ENCODE measurements at places on chromosomes 3 and 15.
A peak's percentile ranks its signal among the peaks of the same experiment; 100 is the strongest.

- no peak for DNase-seq
Measured at GRCh38 chr15:60091157-60091556, 87.0 kb downstream of the FOXB1 start.

DNA sequence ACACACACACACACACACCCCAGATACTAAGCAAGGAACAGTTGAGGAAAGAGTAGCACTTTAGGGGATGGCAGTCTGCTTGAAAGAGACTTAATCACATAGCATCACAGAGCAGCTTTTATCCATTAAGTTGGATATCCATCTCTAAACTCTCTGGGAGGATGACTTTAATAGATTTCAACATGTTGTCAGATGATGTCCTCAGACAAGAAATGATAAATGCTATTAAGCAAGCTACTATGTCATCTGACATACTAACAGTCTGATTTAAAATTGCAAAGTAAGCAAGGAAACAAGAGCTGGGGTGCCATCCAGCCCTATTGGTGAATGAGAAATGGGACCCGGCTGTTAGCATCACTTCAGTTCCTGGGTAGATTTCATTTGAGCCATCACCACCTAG, 136.9 kb downstream of the PLCL2 start:
- no peak for DNase-seq

DNA sequence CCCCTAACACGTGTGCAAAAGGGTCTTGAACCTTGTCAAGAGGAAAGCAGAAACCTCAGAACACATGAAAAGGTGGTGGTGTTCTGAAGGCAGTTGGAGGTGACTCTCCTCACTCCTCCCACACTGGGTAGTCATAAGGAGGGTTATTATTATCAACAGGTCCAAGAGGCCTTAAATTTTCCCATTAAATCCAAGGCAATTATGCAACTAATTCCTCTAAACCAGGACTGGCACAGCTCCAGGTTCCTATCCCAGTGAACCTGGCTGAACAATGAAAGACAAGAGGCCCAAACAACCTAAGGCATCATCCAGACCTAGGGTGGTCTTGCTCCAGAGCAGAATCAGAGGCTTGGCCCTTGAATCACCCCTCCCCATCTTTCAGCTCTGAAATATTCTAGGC, 15.0 kb downstream of the MYLK start:
- no peak for DNase-seq

DNA sequence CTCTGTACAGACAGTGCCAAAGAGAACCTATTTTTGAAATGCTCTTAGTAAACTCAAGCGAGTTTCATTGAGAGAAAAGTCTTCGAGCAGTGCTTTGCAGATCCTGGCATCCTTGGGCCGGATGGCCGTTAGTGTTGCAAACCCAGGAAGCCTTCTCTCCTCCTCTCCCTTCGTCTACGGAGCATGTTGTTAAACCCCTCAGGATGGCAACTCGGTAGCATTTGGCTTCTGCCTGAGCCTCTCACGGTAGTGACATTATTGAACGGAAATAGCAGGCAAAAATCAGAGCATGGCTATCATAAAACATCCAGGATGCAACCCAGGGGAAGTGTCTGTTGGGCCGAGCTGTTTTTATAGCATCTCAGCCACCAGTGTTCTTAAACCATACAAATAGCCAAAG, 6.7 kb upstream of the SEC13 start:
- no peak for DNase-seq

- no peak for DNase-seq
Measured at GRCh38 chr15:57440167-57440566, 63.9 kb downstream of the CGNL1 start.

- no peak for DNase-seq
Measured at GRCh38 chr3:89628856-89629670, 521.6 kb downstream of the EPHA3 start.

DNA sequence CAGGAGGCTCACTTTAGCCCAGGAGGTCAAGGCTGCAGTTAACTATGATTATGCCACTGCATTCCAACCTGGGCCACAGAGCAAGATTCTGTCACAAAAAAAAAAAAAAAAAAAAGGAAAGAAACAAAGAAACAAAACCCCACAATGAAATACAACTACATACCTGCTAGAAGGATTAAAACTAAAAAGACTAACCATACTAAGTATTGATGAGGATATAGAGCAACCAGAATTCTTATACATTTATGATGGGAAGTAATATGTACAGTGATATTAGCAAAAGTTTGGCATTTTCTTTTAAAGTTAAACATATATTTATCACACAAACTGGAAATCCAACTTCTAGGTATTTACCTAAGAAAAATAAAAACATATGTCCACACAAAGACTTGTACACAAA, 40.2 kb upstream of the FOXB1 start:
- no peak for DNase-seq

DNA sequence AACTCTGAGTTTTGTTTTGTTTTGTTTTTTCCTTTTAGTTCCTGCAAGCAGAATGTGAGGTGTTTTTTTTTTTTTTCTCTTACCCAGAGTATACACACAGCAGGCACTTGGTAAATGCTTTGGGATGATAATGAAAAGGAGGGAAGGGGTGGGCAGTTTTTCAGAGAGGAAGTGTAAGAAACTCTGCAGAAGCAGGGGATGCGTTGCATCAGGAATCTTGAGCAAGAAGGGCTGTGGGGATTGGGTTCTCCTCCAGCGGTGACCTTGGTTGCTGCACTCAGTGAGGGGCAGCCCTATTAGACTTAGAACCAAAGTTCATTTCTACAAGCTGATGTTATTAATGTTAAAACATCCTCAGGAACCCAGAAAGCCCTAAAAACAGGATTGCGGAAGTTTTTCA, 32.2 kb upstream of the TMEM158 start:
- DNase-seq, result no peak

- no peak for DNase-seq
Measured at GRCh38 chr3:138774529-138775253, 60.0 kb downstream of the PIK3CB start.

GRCh38 chr3:131903988-131904415, 130.8 kb downstream of the CPNE4 start:
- DNase-seq, result no peak

- DNase-seq, result no peak
Measured at GRCh38 chr3:9278498-9278897, 29.1 kb upstream of the SRGAP3 start.

GRCh38 chr15:51155891-51156290, 61.2 kb upstream of the TNFAIP8L3 start:
- no peak for DNase-seq

- no peak for DNase-seq
Measured at GRCh38 chr3:87225659-87226058, 1.4 kb upstream of the CHMP2B start.

DNA sequence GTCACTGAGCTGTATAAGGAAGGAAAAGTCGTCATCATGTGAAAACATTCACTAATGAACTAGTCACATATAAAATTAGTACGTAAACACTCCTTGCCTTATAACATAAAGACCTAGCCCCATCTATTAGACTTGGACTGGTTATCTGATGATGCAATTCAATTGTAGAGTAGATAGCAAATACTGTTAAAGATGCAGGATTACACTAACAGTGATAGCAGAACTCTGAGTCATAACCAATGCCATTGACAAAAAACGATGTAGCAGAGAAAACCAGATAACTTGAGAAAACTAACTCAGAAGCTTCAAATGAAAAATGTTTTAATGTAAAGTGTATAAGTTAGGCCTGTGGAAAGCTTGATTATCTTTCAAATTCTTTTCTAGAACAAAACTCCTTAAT, 132.2 kb downstream of the WDR72 start:
- DNase-seq, result no peak

DNA sequence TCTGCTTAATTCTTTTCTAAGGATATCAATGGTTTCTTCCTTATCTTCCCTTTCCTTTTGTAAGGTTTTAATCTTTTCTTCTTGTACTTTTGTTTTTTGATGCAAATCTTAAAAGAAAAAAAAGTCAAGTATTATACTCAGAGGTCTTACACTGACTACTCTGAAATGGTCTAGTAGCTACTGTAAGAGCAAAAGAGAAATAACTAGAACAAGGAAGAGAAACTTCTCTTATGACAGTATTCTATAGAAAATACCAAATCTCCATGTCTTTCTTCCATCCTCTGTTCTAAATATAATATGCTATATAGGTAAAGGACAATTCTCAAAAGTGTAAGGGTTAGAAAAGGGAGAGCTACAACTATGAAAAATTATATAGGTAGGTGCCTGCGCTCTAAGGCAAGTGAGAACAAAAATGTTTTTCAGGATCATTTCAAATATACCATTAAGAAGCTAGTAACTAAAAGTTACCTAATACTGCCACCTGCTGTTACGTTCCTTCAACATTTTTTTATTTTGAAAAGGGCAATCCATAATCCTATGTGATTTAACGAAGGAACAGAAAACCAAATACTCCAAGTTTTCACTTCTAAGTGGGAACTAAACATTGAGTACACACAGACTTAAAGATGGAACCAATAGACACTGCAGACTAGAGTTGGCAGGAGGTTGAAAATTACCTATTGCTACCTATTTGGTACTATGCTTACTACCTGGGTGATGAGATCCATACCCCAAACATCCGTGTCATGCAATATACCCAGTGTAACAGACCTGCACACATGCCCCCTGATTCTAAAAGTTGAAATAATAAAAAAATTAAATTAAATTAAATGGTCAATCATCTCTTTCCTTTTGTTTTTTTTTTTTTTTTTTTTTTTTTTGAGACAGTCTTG, 36.7 kb downstream of the CIP2A start:
- DNase-seq, result peak; percentile 28

GRCh38 chr3:56375654-56376053, 92.6 kb downstream of the ERC2 start:
- no peak for DNase-seq

DNA sequence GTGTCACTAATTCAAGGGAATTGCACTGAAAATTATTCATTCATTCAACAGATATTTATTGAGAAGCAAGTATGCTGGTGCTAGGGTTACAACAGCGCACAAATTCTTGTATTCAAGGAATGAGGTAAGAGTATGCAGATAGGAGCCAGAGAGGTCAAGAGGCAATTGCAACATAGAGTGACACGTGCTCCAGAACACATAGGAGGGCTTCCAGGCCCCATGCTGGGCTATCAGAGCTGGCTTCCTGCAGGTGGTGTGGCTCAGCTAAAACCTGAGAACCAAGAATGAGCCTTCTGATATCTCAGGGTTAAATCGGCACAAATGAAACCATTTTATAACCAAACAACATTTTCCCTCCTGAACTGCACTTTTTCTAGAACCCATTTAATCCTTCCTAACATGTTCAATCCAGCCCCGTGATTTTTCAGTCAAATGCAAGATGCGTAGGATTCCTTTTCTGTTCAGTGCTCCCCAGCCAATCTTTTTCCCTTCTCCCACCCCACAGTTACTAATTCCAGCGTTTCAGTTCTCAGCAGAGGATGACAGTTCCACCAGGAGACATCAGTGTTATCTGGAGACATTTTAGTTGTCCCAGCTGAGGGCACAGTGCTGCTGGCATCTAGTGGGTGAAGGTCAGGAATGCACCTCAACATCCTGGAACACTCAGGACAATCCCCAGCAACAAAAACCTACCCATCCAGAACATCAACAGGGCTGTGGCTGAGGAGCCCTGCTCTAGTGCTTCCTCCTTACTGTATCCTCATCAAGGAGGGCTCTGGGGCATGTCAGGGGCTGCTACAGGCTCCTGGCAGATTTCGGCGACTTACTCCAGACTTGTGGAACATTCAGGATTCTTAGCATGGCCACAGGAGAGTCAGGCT, 13.1 kb downstream of the CCR5AS start:
- DNase-seq, result no peak

GRCh38 chr15:69451951-69452691, 497 bp upstream of the RPLP1 start:
- DNase-seq, result peak; percentile 47

- no peak for DNase-seq
Measured at GRCh38 chr3:53079791-53080555, 34.1 kb upstream of the SFMBT1 start.

All from OCI-LY7 (cell line).